ENCODE measurements at places on chromosomes 11 and 22.

GRCh38 chr11:76662656-76663485 is 7.7 kb downstream of the LRRC32 start:
- no peak for DNase-seq

- no peak for DNase-seq
These were observed 8.0 kb upstream of the TPCN2 start for GRCh38 chr11:69040581-69041260.

- DNase-seq = no peak
These were observed 1017.0 kb downstream of the TBC1D22A start for GRCh38 chr22:47779474-47779873.

DNA sequence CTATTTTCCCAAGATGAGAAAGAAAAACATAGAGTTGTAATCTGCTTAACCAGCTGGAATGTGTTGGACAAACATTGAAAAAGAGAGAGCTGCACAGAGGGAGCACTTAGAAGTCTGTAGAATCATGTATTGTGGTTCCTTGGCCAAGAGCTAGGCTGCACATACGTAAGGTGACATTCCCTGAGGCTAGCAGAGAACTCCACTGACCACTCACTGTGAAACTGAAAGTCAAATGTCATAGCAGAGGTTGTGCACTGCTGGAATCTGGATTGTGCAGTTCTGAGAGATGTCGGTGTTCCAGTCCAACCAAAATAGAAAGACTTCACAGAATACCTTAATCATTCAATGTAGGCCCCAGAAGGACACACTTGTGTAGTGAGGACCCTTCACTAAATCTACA is 772.8 kb upstream of the RAG2 start:
- DNase-seq = no peak

DNA sequence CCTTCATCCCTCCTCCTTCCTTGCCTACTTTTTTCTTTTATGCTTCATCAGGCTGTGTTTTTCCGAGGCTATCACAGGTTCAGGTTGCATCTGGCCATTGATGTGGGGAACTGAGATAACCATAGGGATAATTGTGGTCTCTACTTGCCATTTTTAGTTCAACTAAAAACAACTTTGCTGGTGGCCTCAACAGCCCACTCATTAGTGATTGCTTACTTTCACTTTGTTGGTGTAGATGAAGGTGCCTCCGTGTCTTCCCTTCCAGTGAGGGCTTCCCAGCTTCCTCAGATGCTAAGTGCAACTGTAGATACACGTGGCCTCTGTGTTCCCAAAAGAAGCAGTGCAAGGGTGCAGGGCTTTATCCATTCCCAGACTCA is 35.0 kb downstream of the KCNJ1 start:
- no peak for DNase-seq

DNA sequence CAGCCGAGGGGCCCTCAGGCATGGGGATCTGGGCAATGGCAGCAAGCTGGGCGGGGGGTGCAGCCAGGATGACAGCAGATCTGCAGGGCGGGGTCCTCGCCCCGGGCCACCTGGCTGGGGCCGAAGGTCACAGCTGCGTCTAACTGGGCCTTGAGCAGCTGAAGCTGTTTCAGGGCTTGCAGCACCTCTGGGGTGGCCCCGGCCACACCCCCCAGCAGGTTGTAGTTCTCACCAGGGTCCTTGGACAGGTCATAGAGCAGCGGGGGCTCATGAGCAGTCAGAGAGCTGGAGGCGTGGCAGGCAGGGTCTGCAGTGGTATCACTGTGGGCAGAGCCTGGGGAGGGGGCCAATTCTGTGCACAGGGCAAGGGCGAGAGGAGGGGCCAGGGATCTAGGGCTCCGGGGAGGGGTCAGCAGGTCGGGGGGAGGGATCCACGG is 2.8 kb downstream of the ARSA start:
- no peak for DNase-seq

DNA sequence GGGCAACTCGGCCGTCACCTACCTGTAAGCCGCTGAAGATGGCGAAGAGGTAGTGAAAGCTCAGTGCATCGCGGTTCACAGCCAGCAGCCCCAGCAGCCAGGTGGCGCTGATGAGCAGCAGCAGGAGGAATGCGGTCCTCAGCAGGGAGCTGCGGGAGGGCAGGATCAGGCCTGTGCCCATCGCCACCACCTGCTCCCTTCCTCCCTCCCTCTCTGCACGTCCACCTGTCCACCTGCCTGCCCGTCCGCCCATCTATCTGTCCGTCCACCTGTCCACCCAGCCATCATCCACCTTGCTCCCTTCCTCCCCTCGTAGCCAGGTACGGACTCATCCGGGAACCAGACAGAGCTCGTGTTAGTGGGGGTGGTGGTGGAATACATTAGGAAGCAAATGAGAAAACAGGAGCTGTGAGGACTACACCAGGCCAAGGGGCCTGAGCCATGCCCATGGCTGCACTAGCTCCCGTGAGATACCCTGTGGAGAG is 32.2 kb downstream of the TRMU start:
- DNase-seq = peak; percentile 58

DNA sequence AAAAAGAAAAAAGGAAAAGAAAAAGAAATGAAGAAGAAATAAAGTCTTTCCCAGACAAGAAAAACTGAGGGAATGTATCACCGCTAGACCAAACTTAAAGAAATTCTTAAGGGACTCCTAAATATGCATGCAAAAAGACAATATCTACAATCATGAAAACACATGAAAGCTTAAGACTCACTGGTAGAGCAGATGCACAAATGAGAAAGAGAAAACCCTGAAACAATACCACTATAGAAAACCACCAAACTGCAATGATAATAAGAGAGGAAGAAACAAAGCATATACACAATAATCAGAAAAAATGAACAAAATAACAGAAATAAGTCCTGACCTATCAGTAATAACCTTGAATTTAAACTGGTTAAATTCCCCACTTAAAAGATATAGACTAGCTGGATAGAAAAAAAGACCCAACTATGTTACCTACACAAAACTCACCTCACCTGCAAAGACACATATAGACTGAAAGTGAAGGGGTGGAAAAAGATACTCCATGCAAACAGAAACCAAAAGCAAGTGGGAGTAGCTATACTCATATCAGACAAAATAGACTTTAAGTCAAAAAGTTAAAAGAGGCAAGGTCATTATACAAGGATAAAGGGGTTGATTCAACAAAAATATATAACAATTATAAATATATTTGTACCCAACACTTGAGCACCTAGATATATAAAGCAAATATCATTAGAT is 61.3 kb upstream of the NARS2 start:
- DNase-seq = no peak

- no peak for DNase-seq
These were observed 171.4 kb upstream of the CTSC start for GRCh38 chr11:88508759-88509581.

DNA sequence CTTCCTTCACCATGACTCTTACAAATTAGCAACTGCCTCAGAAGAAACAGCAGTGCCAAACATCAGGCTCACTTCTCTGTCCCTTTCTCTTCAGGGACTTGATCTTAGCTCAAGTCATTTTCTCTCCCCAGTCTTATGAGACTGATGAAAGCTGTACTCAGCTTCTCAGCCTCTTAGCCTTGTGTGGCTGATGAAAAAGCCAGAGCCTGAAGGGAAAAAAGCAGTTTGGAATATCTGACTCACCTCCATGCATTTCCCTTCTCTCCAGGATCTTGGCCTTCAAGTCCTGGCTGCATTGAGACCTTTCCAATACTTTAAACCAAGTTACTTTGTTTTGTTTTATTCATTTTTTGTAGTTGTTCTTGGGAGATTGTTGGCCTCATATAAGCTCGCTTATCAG is 195.9 kb downstream of the SPON1 start:
- DNase-seq = no peak

- no peak for DNase-seq
These were observed 77.1 kb downstream of the UVRAG start for GRCh38 chr11:75891947-75892739.

GRCh38 chr22:17866621-17867020 is 92.4 kb upstream of the BID start:
- no peak for DNase-seq

DNA sequence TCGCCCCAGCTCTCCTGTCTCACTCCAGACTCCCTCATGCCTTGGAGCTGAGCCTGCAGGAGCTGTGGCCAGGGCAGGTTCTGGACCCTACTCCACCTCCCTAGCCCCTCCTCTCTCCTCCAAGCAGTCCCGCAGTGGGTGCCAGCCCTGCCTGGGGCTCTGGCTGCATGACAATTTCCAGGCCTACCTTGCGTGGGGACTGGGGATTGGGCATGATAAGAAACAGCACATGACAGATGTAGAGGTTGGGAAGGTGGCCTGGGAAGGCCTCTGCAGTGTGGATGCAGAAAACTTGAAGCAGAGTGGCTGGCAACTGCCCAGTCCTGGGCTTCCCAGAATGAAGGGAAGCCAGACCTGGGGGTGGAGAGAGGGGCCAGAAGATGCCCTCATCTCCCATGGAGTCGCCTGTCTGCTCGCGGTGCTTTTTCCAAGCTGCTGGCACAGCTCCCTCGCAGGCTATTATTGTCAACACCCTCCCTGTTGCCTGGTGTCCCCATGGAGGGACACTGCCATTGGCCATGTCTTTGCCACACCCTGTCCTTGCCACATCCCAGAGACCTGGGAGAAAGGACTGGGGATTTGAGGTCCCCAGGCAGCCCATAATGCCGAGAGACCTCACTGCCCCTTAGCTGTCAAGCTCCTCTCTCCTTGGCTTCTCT is 48.9 kb upstream of the CDON start:
- DNase-seq = no peak

DNA sequence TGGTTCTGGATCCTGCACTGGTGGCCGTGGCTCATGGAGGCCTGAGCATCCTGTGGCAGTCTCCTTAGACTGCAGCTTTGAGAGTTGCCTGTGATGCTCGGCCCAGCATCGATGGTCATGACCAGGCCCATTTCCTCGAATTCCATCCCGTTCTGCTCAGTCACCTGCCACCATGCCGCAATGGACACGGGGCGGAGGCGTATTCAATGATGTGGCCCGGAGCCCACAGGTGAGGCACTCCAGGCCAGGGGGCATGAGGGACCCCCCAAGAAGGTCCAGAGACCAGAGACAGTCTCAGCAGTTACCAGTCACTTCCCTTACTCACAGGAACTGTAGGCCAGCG is 53.6 kb downstream of the SHANK2 start:
- no peak for DNase-seq

Data from stimulated activated CD4-positive, alpha-beta T cell treated with anti-CD3 and anti-CD28 coated beads, Interleukin-15, amount 100 ng/mL, for 1 hour (primary cell).